ENCODE measurements at places on chromosomes 3 and 15.

DNA sequence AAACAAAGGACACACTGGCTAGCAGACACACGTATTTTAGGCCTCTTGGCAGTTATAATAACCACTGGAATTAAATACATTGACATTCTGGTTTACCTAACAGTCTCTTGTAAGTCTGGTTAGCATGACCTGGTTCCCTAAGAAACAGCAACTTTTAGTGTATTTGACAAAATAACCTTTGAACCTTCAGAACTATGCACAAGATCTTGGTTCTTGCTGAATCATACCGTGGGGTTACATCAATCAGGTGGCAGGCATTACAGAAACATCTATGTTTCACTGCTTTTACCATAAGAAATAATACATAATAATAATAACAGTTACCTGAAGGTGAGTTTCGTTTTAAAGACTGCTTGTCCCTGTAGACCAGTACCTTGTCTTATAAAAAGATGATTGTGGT is 18.8 kb downstream of the LEO1 start:
- DNase-seq = no peak

DNA sequence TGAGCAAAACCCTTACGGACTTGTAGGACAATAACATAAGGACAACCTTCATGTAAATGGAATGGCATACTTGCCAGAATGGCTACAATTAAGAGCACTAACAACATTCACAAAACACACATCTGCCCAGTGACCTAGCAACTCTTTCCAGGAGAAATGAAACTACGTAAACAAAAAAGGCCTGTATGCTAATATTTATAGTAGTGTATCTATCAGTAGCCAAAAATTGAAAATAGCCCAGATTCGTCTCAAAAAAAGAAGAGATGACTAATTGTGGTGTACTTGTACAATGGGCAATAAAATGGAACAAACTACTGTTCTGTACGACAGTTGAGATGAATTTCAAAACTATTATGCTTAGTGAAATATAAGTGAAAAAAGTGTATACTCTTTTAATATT is 38.4 kb downstream of the CMC1 start:
- no peak for DNase-seq

DNA sequence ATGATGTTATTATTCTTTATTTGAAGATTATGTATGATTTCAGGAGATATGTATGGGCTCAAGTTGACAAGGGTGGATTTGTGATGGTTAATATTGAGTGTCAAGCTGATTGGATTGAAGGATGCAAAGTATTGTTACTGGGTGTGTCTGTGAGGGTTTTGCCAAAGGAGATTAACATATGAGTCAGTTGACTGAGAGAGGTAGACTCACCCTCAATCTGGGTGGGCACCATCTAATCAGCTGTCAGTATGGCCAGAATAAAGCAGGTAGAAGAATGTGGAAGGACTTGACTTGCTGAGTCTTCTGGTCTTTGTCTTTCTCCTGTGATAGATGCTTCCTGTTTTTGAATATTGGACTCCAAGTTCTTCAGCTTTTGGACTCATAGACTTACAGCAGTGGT is 973.7 kb downstream of the MCTP2 start:
- peak; percentile 55 for DNase-seq

DNA sequence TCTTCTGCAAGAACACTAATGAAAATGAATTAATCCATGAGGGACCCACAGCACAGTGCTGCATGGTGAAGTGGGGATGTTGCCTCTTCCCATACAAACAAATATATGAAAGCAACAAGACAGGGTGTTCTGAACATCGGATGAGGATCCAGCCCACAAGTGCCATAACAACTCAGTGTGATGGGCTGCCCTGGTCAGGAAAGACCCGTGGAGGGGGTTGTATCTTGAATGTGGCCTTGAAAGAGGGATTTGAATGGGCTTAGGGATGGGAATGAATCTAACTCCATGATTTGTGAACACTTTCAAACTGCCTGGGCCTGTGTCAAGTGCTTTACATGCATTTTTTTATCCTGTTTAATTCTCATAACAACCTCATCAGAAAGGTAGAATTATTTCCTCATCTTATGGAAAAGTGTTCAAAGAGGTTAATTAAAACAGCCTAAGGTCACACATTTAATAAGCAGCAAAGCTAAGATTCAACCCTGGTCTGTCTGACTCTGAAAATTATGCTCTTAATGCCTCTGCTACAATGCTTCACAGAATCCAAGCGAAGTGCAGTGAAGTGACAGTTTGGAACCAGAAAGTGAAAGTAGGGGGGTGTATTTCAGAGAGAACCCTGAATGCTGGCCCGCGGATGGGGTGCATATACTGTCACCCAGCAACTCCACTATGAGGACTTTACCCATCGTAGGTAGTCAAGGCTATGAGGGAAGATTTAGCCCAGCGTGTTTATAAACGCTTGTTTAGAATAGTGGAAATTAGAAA is 65.6 kb upstream of the HEG1 start:
- no peak for DNase-seq

DNA sequence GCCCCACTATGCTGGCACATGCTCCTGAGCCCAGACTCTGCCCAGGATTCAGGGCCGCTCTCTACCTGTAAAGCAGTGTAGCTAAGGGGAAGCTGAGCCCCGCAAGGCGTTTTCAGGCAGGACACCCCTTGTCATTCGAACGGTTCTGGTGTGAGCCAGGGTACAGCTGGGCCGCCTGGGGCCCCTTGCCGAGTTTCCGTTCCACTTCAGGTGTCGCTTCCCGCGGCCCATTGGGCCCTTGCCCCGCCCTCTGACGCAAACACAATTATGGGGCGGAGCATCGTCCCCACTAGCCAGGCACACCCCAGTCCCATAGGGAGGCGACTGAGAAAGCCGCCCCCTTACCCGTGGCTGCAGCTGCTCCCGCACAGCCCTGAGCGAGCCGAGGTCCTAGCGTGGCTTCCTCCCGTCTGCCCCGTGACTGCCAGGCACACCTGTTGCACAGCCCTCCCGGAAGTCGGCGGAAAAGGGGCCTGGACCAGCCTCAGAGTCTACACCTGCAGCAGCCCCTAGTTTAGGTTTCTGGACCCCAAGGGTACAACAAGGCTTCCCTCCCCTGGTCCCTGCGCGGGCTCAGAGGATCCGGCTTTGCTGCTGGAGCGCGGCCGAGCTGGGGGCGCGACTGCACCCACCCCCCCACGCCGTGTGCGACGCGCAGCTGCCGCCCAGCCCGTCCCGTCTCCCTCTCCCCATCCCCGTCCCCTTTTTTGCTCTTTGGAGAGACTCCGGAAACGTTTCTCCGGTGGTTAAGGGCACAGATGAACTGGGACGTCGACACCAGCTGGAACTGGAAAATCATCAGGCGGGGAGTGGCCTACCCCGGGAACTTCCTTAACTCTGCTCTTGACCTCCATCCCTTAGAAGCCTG is at the start of gene PLSCR2:
PLSCR2 (minus strand) TSS at position 412 of the 868 bp plus-strand sequence. CDS start 9,657 bp downstream, outside the sequence.
- DNase-seq = peak; percentile 8

DNA sequence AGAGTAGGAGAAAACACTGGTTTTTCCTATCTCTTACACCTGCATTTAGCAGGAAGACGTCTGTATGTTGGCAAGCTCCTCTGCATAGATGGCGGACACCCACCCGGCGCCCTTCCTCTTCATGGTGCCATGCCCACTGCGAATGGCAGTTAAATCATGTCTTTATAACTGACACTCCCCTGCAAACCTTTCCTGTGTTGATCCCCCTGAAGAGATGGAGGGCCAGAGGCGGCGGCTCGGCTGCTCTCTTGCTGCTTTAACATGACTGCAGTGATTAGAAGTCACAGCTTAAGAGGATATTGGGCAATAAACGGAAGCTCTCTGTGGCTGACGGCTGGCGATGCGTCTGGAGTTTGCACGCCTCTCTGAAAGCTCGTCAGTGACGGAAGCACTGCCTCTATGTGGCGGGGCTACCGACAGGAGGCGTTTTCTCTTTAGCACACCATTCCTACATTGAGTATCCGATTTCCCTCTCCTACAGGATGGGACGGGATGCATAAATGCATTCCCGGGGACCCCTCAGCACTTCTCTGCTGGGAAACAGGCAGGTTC is 25.5 kb upstream of the SNRPA1 start:
- peak; percentile 21 for DNase-seq

DNA sequence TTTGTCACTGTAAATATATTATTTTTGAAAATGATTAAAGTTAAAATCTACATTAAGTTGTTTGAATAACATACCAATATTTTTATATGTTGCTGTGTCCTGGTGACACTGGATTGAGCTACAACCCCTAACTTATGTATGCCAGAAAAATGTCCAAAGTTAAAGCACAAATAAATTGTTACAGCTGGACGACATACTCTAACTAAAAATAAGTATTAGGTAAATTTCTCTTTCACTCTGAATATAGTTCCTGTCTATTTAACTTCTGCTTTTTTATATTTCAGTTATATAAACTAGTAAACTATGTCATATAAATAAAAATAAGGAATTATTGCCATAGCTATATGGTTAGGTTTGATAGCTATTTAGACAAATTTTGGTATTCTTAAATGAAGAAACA is 118.5 kb upstream of the SAMMSON start:
- no peak for DNase-seq

GRCh38 chr3:132625613-132626012 is 28.5 kb downstream of the ACKR4 start:
- no peak for DNase-seq

GRCh38 chr3:134898181-134898754 is 103.2 kb downstream of the EPHB1 start:
- DNase-seq = no peak

DNA sequence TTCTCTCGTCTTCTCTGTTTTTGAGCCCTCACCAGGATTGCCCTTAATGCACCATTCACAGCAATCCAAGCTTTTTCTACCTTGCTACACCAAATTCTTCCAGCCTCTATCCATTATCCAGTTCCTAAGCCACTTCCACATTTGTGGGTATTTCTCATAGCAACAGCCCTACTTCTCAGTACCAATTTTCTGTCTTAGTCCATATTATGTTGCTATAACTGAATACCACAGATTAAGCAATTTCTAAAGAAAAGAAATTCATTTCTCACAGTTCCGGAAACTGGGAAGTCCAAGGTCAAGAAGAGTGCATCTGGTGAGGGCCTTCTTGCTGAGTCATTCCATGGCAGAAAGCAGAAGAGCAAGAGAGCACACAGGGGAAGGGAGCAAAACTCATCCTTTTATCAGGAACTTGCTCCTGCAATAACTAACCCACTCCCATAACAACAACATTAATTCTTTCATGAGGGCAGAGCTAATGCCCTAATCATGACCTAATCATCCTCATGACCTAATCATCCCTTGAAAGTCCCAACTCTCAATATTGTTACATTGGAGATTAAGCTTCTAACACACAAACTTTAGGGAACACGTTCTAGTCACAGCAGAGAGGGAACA is 9.7 kb upstream of the EIF1B start:
- DNase-seq = no peak

GRCh38 chr3:148924562-148924961 is 59.5 kb downstream of the CPA3 start:
- DNase-seq = peak; percentile 21

DNA sequence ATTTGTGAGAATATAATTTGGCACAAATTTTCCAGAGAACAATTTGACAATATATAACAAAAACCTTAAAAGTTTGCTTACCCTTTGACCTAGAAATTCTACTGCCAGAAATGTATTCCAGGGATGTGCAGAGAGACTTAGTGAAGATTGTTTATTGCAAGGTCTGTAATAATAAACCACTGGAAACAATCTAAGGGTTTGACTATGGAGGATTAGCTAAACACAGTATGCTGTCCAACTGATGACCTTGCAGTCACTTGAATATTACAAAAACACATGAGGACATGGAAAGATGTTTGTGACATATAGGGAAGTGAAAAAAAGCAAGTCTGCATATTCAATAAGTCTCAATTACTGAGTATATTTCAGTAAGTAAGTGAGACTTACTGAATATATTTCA is 48.1 kb upstream of the CDV3 start:
- no peak for DNase-seq

- DNase-seq = no peak
Observed at GRCh38 chr3:149449799-149450198, 24.7 kb upstream of the TM4SF4 start.

GRCh38 chr15:68700455-68701123 is 120.1 kb downstream of the ANP32A start:
- no peak for DNase-seq

DNA sequence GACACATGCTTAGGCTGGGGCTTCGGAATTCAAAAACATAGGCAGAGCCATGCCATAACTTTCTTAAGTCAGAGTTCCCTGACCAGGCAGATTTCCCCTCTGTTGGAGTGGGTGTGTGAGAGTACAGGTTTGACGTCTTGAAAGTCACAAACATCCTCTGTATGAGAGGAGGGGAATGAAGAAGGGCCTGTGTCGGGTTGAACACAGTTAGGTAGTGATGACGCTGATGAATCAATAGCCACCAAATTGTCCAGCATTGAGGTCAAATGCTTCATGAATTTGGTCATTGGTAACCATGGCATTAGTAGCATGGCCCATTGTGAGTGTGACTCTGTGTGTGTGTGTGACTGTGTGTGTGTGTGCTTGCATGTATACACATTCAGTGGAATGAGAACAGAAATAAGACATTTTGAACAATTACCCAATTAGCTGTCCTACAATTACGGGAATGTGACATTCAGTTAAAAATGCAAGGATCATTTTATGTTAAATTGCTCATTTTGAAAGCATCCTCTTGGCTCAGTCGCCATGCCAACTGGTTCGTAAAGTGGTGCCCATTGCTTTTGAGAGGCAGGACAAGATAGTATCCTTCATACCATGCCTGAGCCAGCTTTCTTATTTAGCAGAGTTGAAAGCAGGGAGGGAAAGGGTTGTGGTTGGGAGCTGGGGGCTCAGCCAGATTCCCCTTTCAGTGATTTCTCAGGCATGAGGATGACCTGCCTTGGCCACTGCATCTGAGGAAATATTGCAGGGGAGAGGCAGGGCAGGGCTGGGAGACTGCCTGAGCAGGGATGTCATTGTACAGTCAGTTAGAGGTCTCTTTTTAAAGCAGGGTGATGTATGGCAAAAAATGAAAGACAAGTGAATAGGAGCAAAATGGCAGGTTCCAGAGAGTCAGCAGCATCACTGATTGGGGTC is 35.4 kb downstream of the RBP2 start:
- DNase-seq = no peak

GRCh38 chr3:60303160-60303559 is 948.1 kb downstream of the FHIT start:
- no peak for DNase-seq

DNA sequence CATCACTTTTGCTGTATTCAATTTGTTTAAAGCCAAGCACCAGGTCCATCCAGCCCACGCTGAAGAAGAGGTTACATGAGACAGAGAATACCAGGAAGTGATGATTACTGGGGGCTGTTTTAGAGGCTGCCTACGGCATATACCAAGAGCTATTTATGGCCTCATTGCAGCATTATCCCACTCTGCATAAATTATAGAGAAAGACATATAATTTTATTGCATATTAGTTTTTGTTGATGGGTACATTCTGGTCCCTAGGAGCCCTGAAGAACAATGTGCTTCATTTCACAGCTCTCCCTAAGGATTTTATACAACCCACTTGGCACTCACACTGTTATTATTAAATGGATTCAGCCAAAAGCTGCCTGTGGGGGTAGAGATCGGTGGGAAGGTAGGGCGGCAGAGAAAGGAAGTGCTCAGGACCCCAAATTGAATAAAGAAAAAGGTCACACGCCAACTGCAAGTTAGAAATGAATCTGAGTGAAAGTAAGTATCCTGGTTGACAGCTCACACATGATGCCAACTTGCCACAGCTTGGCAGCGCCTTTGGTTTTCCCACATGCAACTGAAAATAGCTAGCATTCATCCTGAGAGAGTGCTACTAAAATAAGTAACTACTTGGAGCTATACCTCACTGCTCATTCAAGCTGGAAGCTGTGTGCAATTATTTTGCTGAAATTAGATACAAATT is 73.7 kb downstream of the CCNL1 start:
- no peak for DNase-seq

- DNase-seq = no peak
Observed at GRCh38 chr3:52983336-52983807, 62.5 kb downstream of the SFMBT1 start.

GRCh38 chr3:173863551-173863950 is 466.0 kb downstream of the NLGN1 start:
- DNase-seq = no peak
